Naive thymus-derived CD4-positive, alpha-beta T cell (primary cell): ENCODE measurements at places on chromosomes 3 and 15.

GRCh38 chr15:29805043-29805707, 17.1 kb downstream of the TJP1 start:
- DNase-seq = no peak

- DNase-seq = no peak
Measured at GRCh38 chr3:119643528-119643927, 16.9 kb downstream of the POPDC2 start.

GRCh38 chr3:155585384-155585783, 159.5 kb downstream of the PLCH1 start:
- no peak for DNase-seq

- DNase-seq = no peak
Measured at GRCh38 chr15:96561593-96561992, 231.1 kb downstream of the NR2F2 start.

DNA sequence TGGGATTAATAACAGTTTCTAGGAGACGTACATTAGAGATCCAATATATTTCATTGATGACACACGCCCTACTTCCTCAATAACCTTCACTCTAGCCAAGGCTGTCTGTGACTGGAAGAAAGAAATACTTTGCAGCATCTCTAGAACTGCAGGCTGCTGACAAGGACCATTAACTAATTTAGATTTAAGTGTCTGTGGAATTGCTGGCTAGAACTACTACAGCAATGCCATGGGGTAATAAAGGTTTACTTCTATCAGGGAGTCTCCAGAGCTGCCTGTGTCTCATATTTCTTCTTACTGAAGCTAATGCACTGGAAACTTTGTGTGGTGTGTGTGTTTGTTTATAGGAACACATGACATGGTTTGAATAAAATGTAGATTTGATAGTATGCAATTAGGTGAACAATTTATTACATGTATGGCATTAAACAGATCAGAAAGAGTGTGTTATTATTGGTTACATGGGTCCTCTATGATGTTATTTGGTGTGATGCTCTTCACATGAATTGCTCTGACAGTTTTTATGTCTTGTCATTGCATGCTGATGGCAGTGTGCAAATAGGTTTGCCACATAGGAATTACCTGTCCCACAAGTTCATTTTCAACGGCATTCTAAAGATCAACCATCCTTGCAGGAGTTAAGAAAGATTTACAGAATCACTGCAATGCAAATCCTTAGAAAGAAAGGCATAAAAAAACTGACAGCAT, 916.2 kb upstream of the CADM2 start:
- no peak for DNase-seq

GRCh38 chr3:26894443-26894842, 271.9 kb downstream of the LRRC3B start:
- DNase-seq = no peak

DNA sequence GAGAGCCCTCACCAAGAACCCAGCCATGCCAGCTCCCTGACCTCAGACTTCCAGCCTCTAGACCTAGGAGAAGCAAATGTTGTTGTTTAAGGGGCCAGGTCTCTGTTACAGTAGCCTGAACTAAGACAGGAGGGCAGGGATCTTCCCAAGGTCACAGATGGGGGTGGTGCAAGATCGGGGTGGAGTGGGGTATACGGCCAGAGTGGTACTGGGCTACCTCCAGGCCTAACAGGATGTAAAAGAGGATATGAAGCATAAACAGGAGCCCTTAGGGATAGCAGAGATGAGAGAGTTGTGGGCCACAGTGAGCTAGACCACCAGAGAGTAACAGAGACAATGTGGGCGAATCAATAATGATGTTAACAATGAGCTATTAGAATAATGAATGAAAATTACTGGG, 82.9 kb downstream of the TOP2B start:
- no peak for DNase-seq

GRCh38 chr15:45402955-45403877, 24.9 kb upstream of the GATM start:
- DNase-seq = peak; percentile 31

GRCh38 chr3:154794814-154795445, 285.2 kb upstream of the MME start:
- no peak for DNase-seq

- DNase-seq = no peak
Measured at GRCh38 chr3:49831341-49831740, 17.6 kb upstream of the UBA7 start.

DNA sequence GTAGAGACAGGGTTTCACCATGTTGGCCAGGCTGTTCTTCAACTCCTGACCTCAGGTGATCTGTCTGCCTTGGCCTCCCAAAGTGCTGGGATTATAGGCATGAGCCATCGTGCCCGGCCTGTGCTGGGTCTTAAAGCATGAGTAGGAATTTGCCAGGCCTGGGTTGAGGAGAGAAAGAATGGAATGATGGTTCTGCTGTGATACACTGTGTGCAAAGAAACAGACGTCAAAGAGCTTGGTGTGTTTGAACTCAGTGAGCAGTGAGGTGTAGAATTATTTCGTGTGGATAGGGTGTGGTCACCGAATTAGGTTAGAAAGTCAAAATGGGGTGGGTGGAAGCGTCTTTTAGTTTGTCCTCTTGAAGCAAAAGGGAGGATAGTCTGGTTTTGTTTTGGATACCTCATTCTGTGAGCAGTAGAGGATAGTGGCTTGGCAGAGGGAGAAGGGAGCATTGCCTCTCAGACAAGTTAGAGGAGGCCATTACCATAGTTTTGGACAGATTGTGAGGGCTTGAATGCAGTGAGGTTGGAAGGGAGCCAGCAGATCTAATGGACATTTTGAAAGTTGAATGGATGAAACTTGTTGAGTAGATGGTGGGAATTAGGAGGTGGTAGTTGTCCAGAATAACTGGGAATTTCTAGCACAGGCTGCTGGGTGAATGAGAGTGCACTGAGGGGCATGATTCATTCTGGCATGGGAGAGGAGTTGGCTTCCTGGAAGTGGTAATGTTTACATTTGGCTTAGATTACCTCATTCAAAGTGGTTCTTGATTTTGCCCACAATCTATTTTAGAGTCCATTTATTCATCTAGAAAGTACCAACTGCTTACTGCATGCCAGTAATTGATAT, 27.2 kb downstream of the AKAP13 start:
- no peak for DNase-seq

- DNase-seq = no peak
Measured at GRCh38 chr3:70621451-70621850, 309.0 kb upstream of the MDFIC2 start.

DNA sequence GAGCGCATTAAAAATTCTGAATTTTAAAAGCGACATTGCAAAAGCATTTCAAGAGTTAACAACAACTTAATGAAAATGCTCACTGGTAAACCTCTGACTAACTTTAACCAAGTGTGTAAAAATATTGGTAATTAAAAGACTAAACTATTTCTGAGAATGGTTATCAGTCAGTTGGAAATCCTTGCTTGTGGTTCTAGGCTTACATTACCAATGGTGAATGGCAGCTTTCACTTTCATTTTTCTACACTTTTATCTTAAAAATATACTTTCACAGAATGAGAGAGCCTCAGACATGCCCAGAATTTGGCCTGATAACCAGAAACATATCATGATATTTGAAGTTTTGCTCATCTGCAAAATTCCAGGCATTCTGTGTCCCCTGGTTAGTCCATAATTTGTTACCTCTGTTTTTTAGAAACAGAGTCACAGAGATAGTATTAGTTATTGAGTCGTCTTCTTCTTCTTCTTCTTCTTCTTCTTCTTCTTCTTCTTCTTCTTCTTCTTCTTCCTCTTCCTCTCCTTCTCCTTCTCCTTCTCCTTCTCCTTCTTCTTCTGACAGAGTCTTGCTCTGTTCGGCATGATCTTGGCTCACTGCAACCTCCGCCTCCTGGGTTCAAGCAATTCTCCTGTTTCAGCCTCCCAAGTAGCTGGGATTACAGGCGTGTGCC, 5.5 kb upstream of the RNF111 start:
- DNase-seq = no peak

DNA sequence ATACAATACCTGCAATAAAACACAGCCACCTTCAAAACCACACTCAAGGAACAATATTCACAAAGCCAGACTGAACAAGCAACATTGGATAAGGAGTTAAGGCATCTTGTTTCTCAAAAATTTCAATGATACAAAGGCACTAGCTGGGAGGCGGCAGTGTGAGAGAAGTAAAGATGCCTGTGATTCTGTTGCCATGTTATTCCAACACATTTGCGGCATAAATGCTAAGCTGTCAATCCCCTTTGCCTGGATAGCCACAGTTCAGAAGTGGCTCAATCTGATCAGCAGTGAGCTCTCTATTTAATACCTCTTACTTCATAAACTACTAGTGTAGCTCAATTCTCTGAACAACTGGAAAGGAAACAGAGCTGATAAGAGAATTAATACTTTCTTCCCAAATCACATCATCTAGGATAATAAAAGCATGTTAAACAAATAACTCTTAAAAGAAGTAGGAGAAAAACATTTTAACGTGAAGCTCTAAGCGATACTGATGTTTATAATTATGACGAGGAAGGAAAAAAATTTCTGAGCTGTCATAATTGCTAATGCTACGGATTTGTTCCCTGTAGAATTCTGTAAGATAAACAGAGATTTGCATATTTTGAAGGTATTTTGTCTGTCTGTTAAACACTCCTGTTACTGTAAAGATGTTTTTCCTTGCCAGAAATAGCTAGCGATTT, 358.4 kb downstream of the FOXP1 start:
- DNase-seq = no peak

DNA sequence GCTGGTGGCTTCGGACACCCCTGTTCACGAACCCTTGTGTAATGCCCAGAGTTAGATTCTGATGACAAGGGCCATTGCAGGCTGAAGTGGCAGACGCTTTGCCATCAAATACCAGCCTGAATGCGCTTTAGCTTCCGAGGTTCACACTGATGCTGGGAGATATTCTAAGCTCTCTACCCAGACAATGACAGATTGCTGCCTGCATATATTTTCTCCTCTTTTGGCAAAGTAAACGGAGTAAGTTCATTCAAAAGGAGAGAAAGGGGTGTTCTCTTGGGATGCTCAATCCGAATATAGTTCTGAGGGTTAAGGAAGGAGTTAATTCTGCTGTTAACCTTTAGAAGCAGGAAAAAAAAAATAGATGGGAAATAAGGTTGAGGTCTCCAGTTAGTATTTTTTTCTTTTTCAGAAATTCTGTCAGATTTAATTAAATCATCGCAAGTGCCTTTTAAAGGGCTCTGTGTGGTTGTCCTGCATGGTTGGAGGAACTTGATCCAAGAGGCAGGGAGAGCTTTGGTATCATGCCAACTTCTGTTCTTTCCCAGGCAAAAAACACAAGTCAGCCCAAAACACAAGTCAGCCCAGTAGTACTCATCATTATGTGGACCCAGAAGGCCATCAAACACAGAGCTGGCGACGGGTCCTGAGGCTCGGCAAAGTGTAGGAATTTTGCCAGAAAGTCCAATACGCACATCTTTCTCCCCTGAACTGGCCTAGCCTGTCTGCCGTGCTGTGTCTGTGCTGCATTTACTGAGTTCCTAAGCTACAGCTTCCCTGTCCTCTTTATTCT, 70.9 kb upstream of the ST8SIA2 start:
- no peak for DNase-seq

DNA sequence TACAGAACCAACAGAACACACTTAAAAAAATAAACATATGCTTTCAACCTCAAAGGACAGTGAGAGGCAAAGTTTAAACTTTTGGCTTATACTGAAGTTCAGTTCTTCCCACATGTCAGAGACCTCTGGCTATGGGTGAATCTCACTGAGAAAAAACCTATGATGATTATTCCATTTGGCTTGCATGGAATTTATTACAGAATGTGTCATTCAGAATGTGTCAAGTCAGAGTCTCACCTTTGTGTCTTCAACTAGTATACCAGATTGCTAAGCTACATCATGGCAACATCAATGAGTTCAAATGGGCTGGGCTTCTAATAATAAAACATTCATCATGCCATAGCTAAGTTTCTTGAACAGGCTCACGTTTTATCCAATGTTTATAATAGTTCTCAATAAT, 987.0 kb downstream of the NTRK3 start:
- DNase-seq = no peak

DNA sequence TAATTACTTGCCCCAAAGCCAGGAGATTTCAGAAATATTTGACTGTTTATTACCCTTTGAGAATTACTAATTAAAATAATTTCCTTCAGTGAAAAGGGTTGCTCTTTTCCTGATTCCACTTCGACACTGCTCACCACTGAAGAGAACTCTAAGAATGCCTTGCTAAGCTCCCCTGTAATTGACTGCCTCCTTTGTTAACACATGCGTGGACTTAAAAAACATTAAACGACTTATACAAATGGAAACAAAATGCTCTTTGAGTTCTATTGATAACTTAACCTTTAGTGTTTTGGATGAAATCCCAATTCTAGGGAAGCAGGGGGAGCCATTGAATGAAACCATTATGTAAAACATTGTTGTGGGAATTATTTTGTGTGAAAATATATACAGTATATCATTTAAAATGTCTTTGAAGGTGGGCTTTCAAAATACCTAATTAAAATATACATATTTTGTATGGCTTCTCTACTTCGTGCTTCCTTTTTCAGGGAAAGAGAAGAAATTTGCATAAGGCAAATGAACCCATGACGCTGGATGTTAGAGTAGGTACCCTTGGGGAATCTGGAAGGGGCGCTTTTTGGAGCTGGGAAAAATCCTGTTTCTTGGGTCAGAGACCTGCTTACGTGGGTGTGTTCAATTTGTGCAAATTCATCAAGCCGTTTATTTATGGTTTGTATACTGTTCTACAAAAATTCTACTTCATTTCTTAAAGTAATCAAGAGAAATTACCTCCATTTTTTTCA, 64.2 kb downstream of the WWTR1 start:
- DNase-seq = no peak

DNA sequence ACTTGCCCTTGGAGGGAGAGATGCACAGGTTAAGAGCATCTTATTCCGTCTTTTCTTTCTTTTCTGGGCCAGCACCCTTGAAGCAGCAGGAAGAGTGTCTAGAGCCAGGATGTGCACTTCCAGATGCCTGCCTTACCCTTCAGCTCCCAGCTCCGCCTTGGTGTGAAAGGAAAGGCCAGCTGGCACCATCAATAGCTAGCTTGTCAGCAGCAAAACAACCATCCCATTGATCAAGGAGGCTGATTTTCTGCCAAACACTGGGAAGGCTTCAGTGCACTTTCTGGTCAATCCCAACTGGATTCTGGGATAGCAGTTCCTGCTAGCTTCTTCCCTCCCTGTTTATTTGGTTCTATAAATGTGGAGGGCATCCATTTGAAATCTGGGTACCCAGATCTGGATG, 110.9 kb upstream of the GALNT15 start:
- no peak for DNase-seq

DNA sequence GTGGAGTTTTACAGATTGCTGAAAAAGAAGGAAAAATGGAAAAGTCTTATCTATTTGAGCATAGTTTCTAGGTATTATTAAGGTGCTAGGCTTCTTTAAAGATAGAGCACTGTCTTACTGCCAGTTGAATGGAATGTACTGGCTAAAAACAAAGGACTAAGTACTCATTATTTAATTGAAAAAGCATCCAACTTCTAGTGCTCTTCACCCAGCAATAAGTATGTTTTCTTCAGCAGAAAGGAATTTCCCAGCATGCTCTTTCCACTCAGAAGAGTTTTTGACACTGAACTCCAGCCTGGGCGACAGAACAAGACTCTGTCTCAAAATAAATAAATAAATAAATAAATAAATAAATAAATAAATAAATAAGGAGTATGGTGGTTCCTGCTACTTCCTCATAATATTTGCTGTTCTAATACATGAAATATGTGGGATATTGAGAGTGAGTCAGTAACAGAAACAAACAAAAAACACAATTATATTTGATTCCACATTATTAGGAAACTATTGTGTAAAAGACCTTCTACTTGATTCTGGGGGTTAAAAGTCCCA, 70.6 kb downstream of the ATP13A4 start:
- DNase-seq = no peak

GRCh38 chr3:149816986-149817385, 4.0 kb downstream of the RNF13 start:
- DNase-seq = no peak

- DNase-seq = no peak
Measured at GRCh38 chr15:26087881-26088280, 224.8 kb upstream of the ATP10A start.
